NCI-H1694 treated with DMSO at 0.1 percent for 48 hours (cell line): ENCODE measurements at places on chromosomes 5 and 9.
A peak's percentile ranks its signal among the peaks of the same experiment; 100 is the strongest.

- no peak for DNase-seq
Measured at GRCh38 chr5:2906302-2907090, 155.0 kb upstream of the IRX2 start.

GRCh38 chr9:80030801-80031200 is 459.0 kb downstream of the TLE4 start:
- DNase-seq, result no peak

GRCh38 chr5:138553437-138554095 is 10.5 kb upstream of the ETF1 start:
- DNase-seq, result no peak

DNA sequence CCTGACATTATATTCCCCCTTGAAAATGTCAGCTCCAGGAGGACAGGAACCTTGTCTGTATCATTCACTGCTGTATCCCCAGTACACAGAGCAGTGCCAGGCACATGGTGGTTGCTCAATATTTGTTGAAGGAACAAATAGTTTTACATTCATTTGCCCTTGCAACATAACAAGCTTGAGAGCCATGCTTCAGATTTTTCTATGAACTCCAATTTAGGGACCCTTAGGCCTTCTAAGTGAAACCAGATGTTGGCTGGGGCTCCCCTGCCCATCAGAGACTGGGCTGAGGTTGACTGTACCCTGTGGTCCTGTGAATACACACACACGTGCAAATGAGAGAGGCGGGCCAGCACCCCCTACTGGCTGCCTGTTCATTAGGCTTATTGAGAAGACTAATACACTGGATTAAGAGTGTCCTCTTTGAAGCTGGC is 214.9 kb upstream of the WWC1 start:
- peak; percentile 3 for DNase-seq

DNA sequence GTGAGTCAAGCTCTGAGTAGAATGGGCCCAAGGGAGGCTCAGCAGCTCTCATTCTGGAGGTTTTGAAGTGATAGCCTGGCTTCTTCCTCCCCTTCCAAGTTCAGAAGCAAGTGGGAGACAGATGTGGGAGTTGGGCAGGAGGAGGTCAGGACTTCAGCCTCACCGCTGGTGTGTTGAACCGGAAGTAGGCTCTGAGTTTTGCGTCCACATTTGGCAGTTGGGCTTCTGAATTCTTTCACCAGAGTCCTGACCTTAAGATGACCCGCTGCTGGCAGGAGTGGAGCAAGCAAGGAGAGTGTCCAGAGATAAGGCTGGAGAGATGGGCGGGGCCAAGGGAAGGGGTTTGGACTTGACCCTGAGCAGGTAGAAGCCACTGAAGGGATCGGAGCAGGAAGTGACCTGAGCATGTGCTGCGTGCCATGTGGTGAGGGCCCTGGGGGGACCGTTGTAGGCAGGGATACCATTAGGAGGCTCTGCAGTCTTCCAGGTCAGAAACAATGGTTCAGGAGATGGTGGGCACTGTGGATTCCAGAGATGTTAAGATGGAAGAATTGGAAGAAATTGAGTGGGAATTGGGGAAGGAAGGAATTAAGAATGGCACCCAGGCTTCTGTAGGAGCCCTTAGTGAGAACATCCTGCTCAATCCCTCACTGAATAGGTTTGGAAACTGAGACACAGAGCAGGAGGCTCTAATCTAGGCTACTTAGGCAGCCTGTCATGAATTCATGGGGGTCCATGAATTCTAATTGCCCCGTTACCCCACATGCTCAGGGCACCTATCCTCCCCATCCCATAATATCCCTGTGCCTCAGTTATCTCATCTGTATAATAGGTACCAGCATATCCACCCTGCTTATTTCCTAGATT is 25.9 kb downstream of the GALNT12 start:
- DNase-seq, result no peak
